Thymus (tissue), 14 donors: ENCODE measurements at places on chromosomes 12 and 14. TPM values are rescaled to one million over a fixed set of nuclear protein-coding genes. Genes with fewer than 3 reads are reported as not detected.
A peak's percentile ranks its signal among the peaks of the same experiment; 100 is the strongest.

GRCh38 chr14:54627540-54628363, 60.8 kb downstream of the SAMD4A start:
- peak; percentile 13 for DNase-seq

Gene NXPH4
- 0.14 TPM for total RNA-seq

DNA sequence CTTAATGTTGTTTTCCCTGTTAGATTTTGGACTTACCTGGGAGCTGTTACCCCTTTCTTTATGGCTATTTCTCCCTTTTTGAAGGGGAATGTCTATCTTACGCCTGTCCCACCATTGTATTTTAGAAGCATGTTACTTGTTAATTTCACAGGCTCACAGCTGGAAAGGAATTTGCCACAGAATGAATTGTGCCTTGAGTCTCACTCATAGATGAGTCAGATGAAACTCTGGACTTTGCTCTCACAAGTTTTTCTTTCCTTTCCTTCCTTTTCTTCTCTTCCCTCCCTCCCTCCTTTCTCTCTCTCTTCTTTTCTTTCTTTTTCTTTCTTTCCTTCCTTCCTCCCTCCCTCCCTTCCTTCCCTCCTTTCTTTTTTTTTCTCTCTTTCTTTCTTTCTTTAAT, 9.3 kb upstream of the ATF7IP start:
- DNase-seq, result no peak

GRCh38 chr14:100041271-100041670, 24.0 kb upstream of the EVL start:
- DNase-seq, result no peak

DNA sequence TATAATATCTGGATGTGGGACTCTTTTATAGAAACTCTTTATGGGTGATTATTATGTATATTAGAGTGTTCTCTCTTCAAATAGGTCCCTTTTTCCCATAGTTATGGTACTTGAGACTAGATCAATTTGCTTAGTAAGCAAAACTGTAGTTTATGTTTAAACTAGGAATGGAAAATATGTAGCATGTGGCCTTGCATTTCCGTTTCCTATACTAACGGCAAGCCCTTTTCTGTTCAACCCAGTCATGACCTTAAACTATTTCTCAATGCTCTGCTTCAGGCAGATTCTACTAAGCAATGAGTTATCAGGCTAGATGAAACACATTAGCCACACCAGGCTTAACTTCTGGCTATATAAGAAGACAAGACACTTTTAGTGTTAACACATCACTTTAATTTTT, 84.6 kb downstream of the OTOGL start:
- DNase-seq, result no peak

GRCh38 chr12:12564911-12565310, 2.2 kb upstream of the DUSP16 start:
- DNase-seq, result no peak

- DNase-seq, result no peak
These were observed 357.3 kb upstream of the RGS6 start for GRCh38 chr14:71574976-71575375.

- DNase-seq, result peak; percentile 92
These were observed at the start of gene SELPLG for GRCh38 chr12:108633534-108634248. TSS of gene SELPLG (minus strand) at chr12:108633894. CDS start at chr12:108624307, 9,587 bp downstream.

Gene LRRK2
- total RNA-seq, result 5.1 TPM

- no peak for DNase-seq
These were observed 16.7 kb upstream of the MAP1LC3B2 start for GRCh38 chr12:116542345-116542956.

- DNase-seq, result no peak
These were observed 21.7 kb downstream of the DCAF5 start for GRCh38 chr14:69131176-69131575.

Gene FAM181A
- total RNA-seq, result not detected

DNA sequence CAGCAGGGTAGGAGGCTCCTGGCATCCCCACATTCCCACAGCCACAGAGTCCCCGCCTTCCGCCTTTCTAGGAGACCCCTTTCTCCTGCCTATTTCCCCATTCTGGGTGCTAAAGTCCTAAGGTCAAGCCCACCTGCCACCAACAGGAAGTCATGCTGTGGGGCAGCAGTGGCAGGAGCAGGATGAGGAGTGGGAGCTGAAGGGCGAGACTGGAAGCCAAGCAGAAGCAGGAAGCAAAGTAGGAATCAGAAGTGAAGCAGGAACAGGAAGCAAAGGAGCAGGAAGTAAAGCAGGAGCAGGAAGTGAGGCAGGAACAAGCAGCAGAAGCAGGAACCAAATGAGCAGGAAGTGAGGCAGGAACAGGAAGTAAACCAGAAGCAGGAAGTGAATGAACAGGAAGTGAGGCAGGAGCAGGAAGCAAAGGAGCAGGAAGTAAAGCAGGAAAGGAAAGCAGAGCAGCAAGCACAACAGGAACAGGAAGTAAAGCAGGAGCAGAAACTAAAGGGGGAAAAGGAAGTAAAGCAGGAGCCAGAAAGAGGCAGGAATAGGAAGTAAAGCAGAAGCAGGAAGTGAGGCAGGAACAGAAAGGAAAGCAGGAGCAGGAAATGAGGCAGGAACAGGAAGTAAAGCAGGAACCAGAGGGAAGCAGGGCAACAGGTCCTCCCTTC, 38.3 kb upstream of the RIMBP2 start:
- DNase-seq, result no peak

Gene KRT74
- 0.09 TPM for total RNA-seq

Gene KRT1
- 9.3 TPM for total RNA-seq

Gene TOMM20L
- total RNA-seq, result not detected

- no peak for DNase-seq
These were observed 42.1 kb upstream of the FAM222A start for GRCh38 chr12:109671502-109671901.

Gene FOS
- total RNA-seq, result 143 TPM

Gene RND1
- total RNA-seq, result 1.1 TPM

GRCh38 chr12:112303004-112303403, 79.2 kb downstream of the HECTD4 start:
- DNase-seq, result no peak

GRCh38 chr12:89700191-89700810, 8.3 kb downstream of the ATP2B1 start:
- DNase-seq, result no peak
